ENCODE measurements at places on chromosomes 5 and 9.

- no peak for DNase-seq
Measured at GRCh38 chr5:58255970-58256369, 203.9 kb downstream of the PLK2 start.

DNA sequence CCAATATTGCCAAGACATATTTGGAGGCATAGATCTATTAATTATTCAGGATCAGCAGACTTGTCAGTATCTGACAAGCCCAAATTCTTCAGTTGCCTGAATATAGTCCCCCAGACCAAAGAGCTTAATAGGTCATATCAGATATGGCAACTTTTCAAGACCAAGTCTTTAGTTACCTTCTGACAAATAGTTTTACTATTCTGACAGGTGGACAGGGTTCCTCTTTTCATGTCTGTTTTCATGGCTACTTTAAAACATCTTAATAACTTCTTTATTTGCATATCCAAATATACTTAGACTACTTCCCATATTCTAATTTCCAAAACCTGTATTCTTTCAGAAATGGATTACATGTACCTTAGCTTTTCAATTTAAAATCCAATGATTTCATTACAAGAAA is 65.4 kb downstream of the AUH start:
- no peak for DNase-seq

- DNase-seq, result no peak
Measured at GRCh38 chr9:114619191-114619761, 8.2 kb downstream of the TMEM268 start.

DNA sequence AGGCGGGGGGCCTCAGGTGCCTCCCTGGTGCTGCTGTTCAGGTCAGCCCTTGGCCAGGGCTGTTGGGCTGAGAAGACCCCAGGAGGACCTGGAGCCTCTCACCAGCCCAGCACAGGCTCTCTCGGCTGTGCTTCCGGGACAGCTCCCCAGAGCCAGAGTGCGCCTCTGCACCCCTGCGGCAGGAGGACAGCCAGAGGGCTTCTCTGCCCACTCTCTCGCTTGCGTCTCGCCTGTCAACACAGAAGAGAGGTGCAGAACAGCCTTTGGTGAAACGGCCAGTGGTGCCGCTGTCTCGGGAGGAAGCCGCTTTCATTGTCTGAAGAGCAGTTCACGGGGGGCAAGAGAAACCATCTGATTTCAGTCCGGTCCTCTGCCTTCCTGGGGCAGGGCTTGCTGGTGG is 3.8 kb upstream of the NACC2 start:
- no peak for DNase-seq

GRCh38 chr9:137241490-137242268 is 592 bp downstream of the TUBB4B start:
- peak; percentile 79 for DNase-seq

DNA sequence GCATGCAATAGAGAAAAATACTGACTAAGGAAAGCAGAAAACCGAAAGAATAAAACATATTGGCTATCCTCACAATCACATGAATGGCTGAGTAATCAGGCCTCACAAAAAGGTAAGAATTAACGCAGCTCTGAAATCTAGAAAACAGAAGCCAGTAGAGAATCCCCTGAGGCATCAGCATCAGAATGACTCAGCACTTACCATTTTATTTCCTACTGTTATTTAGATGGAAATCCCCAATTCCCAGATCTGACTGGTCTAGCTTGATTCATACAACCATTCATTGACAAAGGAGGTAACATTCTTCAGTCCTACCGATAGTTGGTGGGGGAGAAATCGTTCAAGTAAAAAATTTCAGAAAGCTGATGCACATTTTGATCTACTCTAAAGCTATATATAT is 1408.4 kb upstream of the WWC1 start:
- DNase-seq, result no peak

- no peak for DNase-seq
Measured at GRCh38 chr5:179243333-179243732, 101.9 kb downstream of the ADAMTS2 start.

DNA sequence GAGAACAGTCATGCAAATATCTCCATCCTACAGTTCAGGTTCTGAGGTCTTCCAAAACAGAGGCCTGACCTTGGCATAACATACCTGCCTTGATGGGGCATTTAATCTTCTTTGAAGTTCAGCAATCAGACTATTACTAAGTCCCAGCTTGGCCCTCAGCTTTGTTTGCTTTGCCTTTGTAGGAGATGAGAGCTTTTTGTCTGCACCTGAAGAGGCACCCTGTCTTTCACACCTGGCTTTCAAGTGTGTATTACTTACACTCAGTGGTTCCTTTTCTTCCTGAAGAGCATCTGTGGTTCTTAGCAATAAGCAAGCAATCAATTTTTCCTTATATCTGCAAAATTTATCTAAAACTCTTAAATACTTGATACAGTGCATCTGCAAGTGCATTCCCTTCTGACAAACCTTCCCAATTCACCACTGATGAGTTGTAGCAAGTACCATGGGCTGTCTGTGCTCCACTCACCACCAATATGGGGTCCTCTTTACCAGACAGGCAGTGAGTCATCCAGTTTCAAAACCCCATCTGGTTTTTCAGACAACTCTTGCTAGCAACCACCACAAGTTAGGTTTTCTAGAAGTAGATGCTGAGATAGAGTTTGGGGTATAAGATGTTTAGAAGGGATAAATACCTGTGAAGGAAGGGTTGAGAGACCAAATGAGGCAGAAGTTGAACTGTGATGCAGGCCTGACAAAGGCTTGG is 100.2 kb downstream of the HINT1 start:
- DNase-seq, result no peak

DNA sequence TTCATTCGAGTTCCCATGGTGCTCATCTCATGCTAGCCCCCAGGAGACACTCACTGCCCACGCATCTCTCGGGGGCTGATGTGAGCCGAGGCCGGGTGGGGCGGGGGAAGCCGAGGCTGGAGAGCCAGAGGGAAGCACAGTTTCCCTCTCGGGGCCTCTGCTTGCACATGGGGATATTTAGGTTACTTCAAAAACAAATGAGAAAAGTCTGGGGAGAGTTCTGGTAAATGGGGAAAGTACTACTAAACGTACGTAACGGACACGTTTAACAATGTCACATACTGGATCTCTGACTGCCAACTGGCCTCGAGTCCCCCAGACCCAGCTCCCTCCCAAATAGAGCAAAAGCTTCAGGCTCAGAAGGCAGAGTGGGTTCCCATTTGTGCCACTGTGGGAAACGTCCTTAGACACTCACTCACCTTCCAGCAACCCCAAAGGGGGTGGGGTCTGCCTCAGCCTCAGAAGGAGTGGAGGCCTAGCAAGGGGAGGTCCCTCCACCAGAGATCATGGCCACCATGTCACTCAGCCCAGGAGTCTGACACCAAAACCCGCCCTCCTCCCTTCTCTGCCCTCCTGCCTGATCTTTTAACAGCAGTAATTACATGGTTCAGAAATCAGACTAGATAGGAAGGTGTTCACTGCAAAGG is 33.8 kb upstream of the NTNG2 start:
- DNase-seq, result no peak

GRCh38 chr5:156363861-156364260 is 36.9 kb downstream of the SGCD start:
- DNase-seq, result no peak

DNA sequence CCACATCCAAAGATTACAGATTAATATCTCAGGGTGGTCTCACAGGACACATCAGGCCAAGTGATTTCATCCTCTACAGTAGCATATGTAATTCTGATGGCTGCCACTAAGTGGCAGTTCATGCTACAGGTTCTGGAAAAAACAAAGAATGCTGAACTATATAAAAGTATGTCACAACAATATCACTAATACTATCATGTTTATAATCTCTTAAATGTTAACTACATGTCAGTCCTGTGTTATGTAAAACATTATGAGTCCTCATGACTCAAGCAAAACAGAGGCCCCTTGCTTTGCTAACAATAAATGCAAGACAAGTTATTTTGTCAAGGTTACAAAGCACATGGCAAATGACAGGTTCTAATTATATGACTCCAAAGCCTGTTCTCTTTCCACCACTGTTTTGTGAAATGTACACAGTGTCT is 233.2 kb downstream of the FBXL17 start:
- no peak for DNase-seq

GRCh38 chr9:94128580-94128979 is 44.3 kb downstream of the PTPDC1 start:
- DNase-seq, result no peak

DNA sequence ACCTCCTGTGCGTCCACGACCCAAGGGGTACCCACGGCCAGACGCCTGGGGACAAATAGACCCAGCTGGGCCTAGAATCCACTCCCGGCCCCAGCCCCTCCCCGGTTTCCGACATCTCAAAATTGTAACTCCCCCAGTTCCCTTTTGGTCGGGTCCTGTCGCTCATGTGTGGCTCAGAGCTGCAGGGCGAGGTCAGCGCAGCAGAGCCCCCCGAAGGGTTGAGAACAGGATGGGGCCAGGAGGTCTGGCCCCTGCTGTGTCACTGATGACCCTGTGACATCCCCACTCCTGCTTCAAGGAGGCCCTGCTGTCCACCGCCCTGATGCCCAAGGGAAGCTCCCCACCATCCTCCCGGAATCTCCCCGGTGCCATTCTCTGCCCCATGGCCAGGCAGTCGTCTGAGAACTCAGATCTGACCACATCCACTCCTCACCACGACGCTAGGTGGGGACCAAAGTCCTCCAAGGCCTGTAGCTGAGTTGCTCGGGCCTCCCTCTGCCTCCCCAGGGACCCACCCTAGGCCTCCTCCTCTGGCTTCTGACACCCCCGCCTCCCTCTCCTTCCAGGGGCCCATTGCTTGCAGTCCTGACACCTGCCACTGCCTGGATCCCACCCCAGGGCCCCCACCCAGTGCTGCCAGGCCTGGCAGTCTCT is 3.9 kb downstream of the SLC9A3 start:
- DNase-seq, result no peak

DNA sequence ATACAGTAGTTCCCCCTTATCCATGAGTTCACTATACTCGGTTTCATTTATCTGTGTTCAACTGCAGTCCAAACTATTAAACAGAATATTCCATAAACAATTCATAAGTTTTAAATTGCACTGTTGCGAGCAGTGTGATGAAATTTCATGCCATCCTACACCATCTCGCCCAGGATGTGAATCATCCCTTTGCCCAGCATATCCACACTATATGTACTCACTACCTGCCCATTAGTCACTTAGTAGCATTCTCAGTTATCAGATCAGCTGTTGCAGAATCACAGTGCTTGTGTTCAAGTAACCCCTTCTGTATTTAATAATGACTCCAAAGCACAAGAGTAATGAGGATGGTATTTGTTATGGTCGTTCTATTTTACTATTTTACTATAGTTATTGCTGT is 51.5 kb downstream of the SHOC1 start:
- no peak for DNase-seq

DNA sequence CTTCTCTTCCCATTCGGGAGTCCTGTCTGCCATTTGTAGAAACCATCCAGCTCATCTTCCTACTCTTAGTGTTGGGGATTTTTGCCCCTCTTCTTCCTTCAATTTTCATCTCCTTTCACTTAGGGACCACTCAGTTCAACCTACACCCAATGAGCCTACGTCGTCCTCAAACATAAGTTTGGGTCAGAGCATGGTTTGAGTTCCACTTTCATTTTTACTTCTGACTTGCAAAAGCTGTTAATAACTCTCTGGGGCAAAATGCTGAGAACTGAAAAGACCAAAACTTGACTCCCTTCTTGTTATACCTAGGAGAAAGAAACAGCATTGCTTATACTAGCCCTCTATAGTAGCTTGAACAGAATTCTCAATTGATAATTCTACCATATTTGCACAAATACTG is 381.5 kb upstream of the MPDZ start:
- DNase-seq, result no peak

DNA sequence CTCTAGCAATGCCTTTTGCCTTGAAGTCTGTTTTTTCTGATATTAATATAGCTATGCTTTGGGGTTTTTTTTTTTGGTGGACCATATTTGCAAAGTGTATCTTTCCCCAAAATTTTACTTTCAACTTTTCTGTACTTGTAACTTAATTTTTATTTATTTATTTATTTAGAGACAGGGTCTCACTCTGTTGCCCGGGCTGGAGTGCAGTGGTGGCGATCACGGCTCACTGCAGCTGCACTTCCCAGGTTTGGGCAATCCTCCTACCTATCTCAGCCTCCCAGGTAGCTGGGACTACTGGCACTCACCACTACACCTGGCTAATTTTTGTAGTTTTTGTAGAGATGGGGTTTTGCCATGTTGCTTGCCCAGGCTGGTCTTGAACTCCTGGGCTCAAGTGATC is 20.8 kb downstream of the PRRT1B start:
- DNase-seq, result no peak

DNA sequence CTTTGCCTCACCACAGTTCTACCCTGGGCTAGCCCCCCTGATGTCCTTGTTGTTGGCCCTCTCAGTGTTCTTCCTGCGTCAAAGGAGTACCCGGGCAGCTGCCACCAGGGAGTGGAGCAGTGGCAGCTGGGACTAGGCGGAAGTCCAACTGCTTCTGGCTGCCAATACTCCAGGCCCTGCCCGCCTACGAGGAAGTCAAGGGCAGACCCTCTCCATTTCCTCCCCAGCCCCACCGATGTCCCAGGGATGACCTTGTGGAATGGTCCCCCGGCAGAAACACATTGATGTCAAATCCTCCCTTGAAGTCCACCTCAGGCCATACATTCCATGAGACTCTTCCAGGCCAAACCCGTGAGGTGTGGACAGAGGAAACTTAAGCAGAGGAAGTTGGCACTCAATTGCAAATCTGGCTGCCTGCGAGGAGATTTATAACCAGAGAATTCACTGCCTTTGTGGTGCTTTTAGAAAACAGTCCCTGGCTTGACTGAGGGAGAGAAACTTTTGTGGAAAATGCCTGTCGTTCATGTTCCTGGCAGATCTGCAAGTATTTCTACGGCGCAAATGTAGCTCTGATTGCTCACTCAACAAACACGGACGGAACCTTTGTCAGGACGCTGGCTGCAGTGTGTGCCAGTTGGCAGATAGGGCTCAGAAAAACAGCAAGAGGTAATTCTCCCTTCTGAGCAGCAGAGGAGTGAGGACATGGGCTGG is 339.7 kb downstream of the RAB3C start:
- no peak for DNase-seq

- peak; percentile 68 for DNase-seq
Measured at GRCh38 chr5:179679014-179679674, 1.7 kb downstream of the CBY3 start.

DNA sequence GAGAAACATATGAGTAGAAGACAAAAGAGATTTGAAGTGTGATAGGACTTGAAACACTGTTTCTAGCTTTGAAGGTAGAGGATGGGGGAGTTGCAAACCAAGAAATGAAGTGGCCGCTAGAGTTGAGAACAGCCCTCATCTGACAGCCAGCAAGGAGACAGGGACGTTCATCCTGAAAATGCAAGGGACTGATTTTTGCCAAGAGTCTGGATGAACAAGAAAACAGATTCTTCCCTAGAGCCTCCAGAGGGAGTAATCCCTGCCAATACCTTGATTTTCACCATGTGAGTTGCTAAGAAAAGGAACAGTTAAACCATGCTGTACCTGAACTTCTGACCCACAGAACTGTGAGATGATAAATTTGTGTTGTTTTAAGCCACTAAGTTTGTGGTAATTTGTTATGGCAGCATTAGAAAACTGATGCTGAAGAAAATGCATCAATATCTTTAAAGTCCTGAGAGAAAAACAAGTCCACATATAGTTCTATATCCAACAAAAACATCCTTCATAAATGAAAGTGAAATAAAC is 154.0 kb upstream of the ADAMTSL1 start:
- DNase-seq, result no peak
